ENCODE measurements at places on chromosomes 2 and 18.

GRCh38 chr2:200749631-200750322 is 61.9 kb upstream of the BZW1 start:
- no peak for DNase-seq

- DNase-seq = peak; percentile 58
These were observed at the start of gene PLA2R1 for GRCh38 chr2:160062292-160063005. Gene PLA2R1 (minus strand): TSS chr2:160062615. CDS start chr2:160062403, 212 bp downstream.

DNA sequence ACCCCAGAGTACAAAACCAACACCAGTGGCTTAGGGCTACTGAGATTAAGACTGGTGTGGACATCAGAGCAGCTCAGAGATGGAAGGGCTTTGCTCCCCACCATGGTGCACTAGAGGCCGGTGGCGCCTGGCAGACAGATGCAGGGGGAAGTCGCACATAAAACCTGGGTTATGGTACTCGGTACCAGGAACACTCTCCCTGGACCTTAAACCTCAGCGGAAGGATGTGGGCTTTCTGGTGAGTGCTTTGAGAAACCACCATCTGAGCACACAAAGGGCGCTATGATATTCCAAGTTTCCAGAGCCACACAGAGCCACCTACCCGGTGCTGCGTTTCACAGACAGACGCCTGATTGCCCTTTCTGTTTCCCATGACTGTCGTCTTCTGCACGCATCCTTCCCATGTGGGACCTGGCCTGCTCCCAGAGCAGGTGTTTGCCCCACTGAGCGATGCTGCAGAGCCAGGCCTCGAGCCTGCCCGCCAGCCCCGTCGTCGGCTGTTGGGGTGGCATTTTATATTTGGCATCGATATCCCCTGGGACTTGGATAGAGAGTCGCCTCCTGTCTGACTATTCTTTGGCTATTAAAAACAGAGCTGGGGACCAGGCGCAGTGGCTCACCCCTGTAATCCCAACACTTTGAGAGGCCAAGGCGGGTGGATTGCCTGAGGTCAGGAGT is 89.5 kb upstream of the ODC1 start:
- no peak for DNase-seq

- DNase-seq = no peak
These were observed 994 bp downstream of the KLHL41 start for GRCh38 chr2:169510496-169510895.

DNA sequence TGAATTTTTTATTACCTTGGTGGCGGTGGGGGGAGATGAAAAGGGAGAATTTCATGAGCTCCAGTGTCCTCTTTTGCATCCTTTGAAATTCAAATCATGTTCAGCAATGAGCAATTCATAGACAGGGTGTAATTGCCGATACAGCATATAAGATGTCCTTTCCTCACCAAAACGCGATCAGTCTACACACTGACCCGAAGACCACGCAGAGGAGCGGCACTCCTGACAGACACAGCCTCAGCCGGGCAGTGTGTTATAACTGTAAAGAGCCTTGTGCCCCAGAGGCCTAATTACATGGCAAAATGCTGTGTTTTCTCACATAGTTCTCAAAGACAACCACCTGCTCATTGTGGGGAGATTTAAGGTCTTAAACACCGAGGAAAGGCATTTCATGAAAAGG is 38.4 kb upstream of the APCDD1 start:
- no peak for DNase-seq

- peak; percentile 64 for DNase-seq
These were observed 75.2 kb upstream of the LCLAT1 start for GRCh38 chr2:30371772-30372373.

- no peak for DNase-seq
These were observed 506.9 kb downstream of the SATB2 start for GRCh38 chr2:198950803-198951202.

- no peak for DNase-seq
These were observed 251.7 kb downstream of the NDUFA10 start for GRCh38 chr2:239773228-239774141.

GRCh38 chr18:12253663-12254135 is 462 bp upstream of the CIDEA start:
- no peak for DNase-seq

DNA sequence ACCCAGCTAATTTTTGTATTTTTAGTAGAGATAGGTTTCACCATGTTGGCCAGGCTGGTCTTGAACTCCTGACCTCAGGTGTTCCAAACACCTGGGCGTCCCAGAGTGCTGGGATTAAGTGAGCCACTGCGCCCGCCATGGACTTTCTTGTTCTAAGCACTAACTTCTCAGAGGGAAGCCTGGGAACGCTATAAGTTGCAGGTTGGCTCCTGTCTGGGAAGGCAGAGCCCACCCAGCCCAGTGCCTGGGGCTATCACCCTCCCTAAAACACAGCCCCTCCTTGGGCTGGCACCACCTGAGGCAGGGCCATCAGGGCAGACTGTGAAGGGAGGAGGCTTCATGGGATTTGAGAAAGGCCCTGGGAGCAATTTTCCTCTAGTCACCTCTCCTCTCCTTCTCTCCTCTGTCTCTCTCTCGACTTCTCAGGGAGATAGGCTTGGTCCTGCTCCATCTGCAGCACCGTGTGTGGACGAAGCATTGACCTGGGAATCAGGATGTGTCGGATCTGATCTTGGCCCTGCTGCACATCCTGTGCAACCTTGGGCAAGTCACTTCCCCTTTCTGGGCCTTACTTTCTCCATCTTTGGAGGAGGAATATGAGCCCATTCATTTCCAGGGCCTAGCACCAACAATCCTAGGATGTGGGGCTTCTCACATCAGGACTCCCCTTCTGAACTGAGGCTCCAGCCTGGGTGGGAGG is 10.9 kb downstream of the PSD4 start:
- no peak for DNase-seq

DNA sequence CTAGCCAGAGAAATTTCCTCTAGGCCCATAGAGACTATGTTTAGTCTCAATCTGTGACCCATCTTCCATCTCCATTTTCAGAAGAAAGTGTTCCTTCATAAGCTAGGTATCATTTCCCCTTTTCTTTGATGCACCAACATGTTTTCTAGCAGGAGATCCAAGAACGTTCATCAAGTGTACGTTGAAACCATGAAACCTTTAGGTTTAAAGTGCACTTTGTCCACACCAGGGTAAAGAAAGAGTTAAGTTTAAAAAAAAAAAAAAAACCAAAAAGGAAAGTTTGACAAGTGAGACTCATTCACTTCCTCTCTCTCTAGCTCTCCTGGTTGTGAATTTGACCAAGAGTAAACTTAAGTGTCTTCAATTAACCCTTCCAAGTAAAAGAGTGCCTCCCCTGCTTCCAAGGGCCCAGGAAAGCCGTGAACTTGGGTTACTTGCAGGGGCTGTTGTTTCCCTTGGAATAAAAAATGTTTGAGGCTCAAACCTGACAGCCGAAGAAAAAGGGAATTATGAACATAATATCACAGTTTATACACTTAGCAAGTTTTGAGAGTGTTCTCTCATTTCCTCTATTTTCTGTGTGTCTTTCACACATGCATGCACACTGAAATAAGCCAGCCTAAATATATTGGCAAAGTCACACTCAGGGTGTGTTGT is 56.7 kb downstream of the LBH start:
- DNase-seq = no peak

DNA sequence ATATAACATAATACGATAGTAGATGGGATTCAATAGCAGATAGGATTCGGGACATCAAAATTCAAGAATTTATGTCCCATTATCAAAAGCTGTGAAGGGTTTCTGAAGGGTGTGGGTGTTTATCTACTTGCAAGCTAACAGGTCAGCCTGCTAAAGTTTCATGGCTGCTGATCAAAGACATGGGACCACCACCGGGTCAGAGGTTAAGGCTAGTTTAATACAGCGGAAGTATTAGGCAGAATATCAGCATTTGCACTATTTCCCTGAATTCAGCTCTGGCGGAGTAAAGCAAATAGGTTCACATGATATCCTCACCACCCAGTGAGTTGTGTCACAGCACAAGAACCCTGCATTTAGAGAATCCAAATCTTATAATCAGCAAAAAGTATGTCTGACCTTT is 82.5 kb downstream of the DSEL start:
- DNase-seq = no peak

DNA sequence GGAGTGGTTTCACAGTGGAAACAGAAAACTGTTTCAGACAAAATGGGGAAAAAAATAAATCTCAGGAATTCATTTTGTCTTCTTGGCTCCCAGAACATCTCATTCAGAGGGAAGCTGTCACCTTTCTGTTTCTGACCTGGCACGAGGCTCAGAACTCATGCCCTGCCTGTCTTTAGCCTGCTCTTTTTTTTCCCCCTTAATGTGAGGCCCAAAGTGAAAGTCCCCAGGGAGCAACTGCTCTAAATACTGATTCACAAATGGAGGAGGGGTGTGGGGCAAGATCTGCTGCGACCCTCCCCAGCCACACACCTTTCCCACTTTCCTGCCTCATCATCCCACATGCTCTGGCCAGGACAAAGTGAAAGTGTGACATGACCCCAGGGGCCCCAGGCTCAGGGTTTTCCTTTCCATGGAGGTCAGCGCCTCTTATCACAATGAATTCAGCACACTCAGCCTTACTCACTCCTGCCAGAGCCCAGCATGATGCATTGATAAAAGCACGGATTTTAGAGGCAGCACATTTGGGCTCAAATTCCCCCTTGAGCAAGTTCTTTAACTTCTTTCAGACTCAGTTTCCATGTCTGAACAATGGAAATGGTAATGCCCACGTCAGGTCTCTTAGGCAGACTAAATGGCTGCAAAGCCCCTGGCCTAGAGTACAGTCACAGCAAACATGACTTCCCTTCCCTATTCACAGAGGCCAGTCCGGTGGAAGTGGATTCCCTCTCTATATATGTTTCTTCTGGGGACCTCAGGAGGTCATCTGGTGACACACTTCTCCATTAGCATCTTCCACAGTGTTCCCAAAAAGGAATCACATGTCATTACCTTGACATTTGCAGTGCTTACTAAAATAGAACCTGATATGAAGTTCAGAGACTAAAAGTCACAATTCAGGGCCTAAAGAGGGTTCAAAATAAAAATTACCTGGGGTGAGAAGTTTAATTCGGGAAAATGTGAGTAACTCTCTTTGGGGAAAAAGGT is 55.3 kb upstream of the TMEM163 start:
- DNase-seq = no peak

GRCh38 chr18:38421872-38422615 is 856.4 kb upstream of the CELF4 start:
- no peak for DNase-seq

DNA sequence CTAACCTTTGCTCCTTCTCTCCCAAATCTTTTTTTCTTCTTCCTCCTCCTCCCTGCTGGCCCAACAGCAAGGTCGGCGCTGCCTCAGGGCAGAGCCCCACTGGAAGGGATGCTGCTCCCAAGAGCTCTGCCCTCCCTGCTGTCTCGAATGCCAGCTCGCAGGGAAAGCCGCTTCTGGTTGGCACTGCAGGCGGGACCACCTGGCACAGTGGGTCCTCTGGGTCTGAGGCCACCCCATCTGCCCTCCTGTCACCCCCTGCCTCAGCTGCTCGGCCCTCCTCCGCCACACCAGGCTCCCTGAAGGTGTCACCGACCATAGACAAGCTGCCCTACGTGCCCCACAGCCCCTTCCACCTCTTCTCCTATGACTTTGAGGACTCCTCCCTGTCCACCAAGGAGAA is 176.3 kb downstream of the TPGS2 start:
- DNase-seq = no peak

GRCh38 chr2:237025090-237025865 is 60.4 kb upstream of the COPS8 start:
- peak; percentile 95 for DNase-seq

- no peak for DNase-seq
These were observed 67.4 kb downstream of the BOLA3 start for GRCh38 chr2:74080346-74080745.

GRCh38 chr2:110727923-110728322 is 4.5 kb upstream of the ACOXL start:
- no peak for DNase-seq

DNA sequence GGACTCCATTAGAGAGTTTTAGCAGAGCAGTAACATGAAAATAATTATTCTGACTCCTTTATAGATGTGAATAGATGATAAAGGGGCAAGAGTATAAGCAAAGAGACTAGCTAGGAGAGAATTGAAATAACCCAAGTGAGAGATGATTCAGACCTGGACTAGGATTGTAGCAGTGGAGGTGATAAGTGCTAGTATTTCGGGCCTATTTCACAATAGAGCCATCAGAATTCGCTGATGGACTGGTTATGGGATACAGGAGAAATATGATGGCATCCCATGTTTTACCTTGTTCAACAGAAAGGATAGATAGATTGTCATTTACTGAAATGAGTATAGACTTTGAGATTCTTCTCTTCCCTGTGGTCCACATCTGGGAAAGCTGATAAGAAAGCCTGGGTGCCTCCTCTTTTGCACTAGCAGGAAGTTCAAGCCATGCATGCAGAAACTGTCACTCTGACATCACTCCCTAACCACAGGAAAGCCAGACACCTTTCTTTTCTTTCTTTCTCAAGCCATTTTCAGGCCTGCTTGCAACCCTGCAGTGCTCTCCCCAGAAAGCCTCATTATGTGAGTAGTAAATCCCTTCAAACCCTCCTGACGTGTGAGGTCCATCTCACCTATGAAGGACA is 25.3 kb downstream of the DYNAP start:
- DNase-seq = no peak

GRCh38 chr2:71166812-71167211 is 36.4 kb downstream of the MPHOSPH10 start:
- peak; percentile 5 for DNase-seq

GRCh38 chr2:105617631-105618350 is 126.9 kb upstream of the NCK2 start:
- DNase-seq = no peak

DNA sequence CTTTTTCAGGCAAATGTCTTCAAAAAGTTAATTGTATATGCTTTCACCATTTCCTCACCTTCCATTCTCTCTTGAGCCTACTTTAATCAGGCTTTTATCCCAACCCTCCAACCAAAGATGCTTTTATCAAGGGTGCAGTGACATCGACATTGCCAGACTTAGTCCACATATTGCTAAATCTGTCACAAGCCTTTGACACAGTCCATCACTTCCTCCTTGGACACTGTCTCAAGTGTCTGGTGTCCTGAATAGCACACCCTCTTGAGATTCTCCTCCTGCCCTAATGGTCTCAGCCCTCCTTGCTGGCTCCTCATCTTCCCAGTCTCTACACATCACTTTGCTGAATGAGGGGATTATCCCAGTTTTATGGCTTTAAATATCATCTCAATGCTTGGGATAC is 147.5 kb upstream of the SLC39A10 start:
- no peak for DNase-seq

GRCh38 chr2:236525411-236525997 is 44.1 kb upstream of the ACKR3 start:
- DNase-seq = no peak

- DNase-seq = peak; percentile 49
These were observed 88.3 kb upstream of the CCDC68 start for GRCh38 chr18:55047546-55047945.

DNA sequence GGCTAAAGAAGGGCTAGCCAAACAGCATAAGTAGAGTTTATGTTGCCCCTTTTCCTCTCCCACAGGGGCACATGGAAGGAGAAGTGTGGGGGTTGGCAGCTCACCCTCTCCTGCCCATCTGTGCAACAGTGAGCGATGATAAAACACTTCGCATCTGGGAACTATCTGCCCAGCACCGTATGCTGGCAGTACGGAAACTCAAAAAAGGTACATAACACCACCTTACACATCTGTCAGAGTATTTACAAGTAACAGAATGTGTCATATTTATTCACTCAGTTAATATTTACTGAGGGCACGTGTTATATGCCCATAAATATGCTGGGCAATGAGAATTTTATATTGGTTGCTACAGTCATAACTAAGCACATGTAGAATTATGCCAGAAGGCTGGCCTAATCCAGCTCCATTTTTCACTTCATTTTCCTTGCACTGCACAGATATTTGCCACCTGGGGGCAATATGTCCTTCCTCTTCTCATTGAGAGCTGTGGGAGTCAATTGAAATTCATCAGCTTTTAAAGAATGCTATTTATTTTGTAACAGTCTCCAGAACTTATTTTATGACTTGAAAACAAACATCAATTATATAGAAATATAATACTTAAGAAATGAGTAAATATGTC is 150.6 kb downstream of the RTN4 start:
- peak; percentile 78 for DNase-seq

Measured in fibroblast of skin of scalp (primary cell).